A549 treated with GW870086 at 1 μM for 4 hours (cell line): ENCODE measurements at places on chromosomes 11 and 22. TPM values are rescaled to one million over a fixed set of nuclear protein-coding genes. Genes with fewer than 3 reads are reported as not detected.

The SCGB1A1 gene
- total RNA-seq = 0.40 TPM in 1 of 5 replicates, not detected in the others

The TSPAN32 gene
- not detected in 5 replicates for total RNA-seq

The OR52I2 gene
- total RNA-seq = not detected in 5 replicates

The NELL1 gene
- not detected in 5 replicates for total RNA-seq

The ABTB2 gene
- total RNA-seq = 29.9 to 39.1 TPM (median 36.3 TPM) in 5 replicates

The BTBD18 gene
- not detected in 5 replicates for total RNA-seq

The MEI1 gene
- total RNA-seq = 0.53 TPM in 1 of 5 replicates, not detected in the others
